Esophagus squamous epithelium (tissue), 5 donors: ENCODE measurements at places on chromosomes 2 and 18.

DNA sequence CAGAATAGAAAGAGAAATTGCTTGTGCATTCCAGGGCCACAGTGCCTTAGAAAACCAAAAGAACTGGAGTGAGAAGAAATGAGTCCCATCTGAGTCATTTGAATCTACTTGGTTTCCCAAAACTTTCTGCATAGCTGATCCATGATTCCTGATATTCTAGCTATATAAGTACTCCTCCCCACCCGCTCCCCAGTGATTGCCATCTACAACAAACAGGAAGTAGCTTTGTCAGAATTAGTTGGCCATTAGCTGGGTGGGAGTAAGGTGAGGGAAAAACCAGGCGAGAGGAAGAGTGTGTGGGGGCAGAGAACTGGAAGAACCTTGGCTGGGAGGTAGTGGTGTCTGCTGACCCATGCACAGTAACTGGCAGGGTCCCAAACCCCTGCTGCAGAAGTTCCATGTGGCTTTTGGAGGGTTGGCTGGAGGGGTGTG, 122.1 kb downstream of the ACAA2 start:
- no peak for DNase-seq

DNA sequence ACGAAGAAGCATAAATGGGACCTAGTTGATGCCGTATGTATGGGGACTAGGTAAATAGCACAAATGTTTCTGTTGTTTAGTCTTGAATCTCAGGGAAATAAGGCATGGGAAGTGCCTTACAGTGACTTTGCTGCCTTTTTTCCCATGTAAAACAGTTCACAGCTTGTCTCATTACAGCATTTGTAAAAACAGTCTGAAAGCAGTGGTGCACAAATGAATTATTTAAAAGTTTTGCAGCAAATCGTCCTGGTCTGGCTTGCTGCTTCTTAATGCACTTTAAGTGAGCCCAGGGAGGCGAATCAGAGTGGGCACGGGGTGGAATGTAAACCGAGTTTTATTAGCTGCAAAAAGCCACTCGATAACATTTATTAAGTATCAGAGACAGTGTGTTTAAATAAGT, 302.0 kb upstream of the ETAA1 start:
- DNase-seq = no peak

DNA sequence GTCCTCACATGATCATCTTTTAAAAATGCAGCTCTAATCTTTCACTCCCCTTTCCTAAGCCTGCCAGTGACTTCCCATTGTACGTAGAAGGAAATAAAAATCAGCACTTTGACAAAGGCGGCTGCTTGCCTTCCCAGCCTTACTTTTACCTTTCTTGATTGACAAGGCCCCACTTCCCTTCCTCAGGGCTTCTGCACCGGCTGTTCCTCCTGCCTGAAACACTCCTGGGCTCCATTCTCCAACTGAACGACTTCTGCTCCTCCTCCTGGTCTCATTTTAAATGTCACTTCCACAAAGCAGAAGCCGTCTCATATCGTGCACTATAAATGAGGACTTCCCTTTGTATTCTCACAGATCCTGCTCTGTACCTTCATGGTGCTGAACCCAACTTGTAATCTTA, 56.1 kb downstream of the OSBPL6 start:
- no peak for DNase-seq

DNA sequence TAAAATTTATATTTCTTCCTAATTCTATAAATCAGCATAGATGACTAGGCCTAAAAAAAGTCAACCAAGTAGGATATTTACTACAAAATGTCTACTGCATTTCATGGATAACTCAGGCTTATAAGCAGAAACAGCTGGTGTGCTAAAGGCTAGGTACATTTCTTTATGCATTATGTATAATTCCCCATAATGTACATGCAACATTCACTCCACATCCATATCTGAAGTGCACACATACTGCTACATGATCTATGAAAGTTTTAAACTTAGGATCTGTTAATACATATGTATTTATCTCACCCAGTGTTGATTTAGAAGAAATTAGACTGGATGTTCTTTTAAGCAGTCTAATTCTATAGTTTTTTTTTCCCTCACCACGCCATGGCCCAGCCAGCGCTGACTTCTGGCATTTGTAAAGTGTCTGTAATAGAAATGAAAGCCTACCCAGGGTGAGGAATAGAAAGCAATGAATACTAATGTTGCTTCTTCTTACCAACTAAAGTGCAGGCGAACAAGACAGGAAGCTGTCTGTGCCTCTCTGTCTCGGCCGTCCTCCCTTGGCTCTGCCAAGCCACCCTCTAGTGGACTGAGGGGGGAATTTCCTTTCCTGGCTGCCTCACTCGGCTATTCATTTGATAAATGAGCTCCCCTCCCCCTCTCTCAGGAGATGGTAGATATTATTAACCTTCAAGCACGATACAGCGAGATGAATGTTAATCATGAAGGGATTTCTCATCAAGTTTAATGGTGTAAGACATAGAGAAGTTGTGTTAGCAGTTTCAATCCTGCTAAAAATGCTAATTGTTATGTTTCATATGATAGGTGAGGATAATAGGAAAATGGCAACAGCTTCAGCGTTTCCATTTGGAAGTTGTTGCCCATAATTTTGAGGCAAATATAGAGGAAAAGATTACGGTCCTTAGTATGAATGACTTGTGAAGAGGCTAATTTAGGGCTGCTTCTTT, 384.5 kb downstream of the MTX2 start:
- no peak for DNase-seq

DNA sequence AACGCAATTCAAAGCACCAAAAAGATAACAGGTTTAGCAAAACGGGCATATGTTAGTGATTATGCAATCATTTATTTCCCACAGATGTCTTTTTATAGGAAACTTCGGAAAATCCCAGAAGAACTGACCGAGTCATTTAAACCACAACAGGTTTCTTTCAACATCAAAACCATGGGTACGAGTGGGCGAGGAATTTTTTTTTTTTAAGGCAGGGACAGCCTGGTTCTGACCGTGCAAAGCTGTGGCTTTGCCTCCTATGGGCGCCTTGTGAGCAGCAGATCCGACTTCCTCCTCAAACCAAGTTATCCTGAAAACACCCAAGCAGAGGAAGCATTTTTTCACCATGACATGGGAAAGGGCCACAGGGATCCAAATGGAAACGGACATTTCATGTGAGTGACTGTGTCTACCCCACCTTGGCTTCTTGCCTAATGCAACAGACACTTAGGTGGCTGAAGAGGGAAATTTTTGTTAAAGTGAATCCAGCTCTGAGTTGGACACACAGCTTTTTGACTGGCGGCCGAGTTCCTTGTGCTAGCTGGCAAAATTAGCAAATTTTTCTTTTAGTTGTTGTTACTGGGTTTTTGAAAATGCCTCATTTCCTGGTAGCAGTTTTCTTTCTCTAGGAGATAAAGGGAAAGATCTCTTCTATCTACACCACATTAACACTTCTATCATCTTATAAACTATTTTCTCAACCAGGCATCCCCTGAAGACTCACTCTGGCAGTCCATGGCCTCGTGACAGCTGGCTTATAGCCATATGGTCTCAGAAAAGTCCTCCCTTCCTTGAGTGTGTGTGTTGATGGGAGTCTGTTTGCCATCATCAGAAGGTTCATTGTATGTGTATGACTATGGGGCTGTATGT, 487.4 kb upstream of the ZEB2 start:
- DNase-seq = no peak

- DNase-seq = no peak
Observed at GRCh38 chr2:132638313-132639040, 31.5 kb downstream of the LYPD1 start.

DNA sequence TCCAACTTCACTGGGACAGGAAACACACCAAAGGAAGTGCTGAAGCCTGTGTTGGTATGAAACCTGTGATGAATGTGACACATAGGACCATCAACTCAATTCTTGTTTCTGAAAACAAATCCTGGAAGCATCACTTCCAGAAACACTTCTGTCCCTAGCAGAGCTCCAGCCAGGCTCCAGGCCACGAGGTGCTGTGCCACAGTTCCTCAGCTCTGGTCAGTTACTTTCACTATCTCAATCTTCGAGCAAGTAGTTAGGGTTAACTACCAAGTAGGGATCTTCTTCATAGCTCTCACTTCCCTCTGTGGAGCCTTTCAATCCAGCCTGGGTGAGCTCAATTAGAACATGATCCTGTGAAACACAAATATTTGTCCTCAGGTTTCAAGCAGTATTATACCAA, 3.6 kb upstream of the LCT start:
- DNase-seq = no peak

- DNase-seq = no peak
Observed at GRCh38 chr2:106270471-106270891, 76.4 kb upstream of the UXS1 start.
